Effector CD8-positive, alpha-beta T cell (primary cell): ENCODE measurements at places on chromosomes 2 and 18.

DNA sequence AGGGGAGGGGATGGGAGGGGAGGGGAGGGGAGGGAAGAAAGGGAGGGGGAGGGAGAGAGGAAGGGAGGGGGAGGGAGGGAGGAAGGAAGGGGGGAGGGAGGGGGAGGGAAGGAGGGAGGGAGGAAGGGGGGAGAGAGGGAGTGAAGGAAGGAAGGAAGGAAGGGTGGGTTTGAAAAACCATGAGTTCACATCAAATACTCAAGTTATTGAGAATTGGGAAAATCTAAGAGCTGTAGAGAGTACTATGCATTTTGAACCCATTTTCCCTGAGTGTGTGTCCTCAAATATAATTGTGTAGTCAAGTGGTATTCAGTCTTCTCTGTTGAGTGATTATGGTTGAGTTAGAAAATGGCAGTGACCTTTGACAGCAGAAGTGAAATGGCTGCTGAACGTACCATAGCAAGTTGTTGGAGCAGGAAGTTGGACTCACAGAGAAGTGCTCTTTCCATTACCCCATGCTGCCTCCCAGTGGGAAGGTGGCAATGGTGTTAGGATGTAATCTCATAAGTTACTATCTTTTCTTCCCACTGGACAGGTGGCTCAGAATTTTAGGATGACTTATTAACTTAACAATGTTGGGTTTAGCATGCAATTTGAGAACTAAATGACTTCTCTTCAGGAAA is 214.6 kb downstream of the SETBP1 start:
- DNase-seq, result no peak

DNA sequence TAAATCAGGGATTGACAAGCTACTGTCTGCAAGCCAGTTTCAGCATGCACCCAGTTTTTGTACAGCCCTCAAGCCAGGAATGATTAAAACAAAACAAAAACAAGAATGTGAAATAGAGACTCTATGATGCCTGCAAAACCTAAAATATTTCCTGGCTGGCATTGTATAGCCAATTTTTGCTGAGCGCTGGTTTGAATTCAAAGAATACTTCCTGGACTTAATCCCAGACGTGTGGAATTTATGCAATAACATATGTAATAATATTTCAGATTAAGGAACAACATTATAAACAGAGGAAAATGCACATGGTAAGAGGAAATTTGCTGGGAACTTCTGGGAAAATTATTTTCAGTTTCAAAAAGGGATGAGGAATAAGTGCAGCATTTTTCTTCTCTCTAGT is 148.1 kb upstream of the RPRM start:
- DNase-seq, result no peak

DNA sequence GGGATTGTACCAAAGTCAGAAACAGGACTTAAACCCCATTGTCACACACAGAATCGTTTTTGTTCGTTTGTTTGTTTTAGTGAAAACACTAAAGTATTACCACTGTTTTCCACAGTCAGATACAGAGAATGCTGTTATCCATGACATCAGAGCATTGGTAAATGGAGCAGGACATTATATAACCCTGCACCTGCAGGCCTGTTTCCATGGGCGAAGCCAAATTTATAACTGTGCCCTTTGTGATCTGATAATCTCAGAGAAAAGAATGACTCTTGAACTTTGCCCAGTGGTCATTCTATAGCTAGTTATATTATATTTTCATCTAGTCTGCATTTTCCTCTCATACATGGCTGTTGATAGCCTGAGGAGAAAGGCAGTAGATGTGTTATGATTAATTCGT is 217.6 kb downstream of the TMEM182 start:
- no peak for DNase-seq

GRCh38 chr2:134727385-134727784 is 8.6 kb upstream of the TMEM163 start:
- no peak for DNase-seq

DNA sequence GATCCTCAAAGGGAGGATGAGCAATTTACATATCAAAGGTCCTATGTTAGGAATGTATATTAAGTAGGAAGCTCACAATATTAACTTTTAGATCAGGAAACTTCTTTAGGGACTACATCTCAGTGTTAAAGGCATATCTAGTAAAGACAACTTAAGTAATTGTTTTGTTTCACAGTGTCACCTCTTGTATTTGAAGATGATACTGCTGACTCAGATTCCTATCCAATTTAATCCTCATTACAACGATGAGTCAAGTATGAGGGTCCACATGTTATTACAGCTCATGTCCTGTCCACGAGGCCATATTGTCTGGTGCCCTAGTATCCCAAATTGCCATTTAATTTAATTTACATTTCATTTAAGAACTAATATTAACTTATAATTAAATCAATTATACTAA is 523.9 kb downstream of the CCDC85A start:
- no peak for DNase-seq

DNA sequence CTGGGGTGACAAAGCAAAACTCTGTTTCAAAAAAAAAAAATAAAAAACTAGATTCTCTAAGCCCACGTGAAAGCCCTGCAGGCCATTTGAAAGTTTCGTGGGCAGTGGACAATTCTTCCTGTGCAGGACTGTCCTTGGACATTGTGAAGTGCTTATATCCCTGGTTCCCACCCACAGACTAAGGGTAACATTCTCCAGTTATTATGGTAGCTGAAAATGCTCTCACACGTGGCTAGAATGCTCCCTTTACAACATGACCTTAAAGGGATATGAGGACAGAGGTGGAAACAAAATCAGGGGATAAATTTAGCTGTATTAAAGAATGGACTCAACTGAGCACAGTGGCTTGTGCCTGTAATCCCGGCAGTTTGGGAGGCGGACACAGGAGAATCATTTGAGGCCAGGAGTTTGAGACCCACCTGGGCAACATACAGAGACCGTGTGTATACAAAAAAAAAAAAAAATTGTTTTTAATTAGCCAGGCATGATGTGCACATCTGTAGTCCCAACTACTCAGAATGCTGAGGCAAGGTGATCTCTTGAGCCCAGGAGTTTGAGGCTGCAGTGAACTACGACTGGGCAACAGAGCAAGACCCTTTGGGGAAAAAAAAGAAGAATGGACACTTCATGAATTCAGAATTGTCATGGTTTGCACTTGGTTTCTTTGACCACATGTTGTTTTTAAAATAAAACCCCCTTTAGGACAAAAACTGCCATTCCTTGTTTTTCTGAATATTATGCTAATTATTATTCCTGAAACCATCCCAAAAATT is 167.9 kb downstream of the MGAT5 start:
- no peak for DNase-seq

GRCh38 chr2:12556762-12557161 is 160.0 kb upstream of the TRIB2 start:
- DNase-seq, result no peak

GRCh38 chr2:65974067-65974723 is 460.7 kb upstream of the MEIS1 start:
- DNase-seq, result no peak

DNA sequence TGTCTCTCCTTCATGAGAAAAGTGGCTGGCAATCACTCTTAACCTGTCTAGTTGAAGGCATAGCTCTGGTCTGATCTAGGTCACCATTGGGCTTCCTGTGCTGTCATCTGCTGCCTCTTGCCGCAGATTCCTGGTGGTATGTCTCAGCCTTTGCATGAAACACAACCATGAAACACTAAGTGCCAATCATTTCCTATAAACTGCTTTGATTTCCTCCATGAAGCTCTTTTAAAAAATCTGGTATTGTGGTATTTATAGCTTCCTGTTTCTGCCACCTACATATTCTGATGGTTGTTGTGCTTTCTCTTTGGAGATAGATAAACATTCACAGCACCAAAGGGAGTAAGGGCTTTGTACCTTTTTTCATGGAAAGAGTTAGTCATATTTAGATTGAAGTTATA is 120.0 kb upstream of the EPC2 start:
- DNase-seq, result peak; percentile 10

DNA sequence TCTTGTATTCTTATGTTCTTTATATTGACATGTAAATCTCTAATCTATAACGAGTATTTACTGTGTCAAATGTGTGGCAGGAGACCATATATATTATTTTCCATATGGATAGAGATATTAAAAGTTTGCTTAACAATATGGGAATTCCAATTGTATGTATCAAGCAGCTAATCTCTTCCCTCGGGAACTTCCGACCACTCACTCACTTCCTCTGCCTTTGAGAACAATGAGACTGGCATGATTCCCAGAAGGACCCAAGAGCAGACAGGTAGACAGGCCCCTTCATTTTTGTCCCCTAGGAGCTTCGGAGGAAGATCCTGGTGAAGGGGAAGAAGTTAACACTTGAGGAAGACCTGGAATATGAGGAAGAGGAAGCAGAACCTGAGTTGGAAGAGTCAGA is 24.1 kb downstream of the PLCD4 start:
- no peak for DNase-seq

- no peak for DNase-seq
These were observed 298.1 kb downstream of the GALR1 start for GRCh38 chr18:77547757-77548156.

DNA sequence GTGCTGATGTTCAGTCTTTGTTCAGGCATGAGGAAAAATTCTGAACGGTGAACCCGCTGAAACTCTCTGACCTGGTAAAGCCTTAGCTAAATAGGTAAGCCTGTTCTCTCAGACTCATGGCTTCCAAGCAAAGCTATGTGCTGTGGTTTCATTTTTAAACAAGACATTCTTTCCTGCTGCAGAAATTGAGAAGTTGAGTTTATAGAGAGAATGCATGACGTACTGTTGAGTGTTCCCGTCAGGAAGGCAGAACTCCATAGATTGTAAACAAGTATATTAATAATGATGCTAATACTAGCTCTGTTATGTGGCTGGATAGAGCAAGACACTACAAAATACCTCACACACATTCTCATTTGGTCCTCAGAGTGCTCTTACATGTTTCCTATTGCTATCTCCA is 424.0 kb upstream of the CRIM1 start:
- no peak for DNase-seq

DNA sequence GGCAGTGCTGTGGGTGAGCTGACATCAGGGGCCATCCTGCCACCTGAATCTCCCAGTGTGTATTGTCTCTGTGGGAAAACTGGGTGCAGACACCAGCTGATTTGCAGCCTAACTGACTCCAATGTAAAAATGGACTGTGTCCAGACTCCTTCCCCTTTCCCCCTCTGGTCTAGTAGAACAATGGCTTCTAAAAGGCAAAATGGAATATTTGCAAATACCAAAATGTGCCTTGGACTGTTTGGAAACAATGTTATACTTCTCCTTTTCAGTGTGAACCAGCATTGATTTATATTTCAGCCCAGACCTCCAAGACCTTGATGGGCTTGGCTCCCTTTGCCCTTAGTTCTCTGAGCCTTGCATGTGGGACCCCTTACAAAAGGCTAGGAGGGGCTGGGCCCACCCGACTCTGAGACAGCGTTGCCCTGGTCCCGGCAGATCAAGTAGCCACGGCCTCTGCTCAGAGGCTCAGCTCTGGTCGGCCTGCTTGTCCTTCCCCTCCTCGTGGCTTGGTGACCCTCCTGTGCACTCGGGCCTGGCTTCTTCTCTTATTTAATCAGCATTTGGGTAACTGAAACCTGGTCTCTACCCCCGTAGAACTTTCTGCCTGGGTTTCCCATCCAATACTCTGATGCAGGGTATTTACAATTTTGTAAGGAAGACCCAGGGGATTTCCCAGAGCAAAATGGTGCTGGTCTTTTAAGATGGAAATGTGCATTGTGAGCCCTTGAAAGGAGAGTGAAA is 18.0 kb upstream of the ACKR3 start:
- DNase-seq, result no peak

- DNase-seq, result no peak
These were observed 21.4 kb downstream of the MGAT4A start for GRCh38 chr2:98709535-98709934.

- no peak for DNase-seq
These were observed 51.7 kb upstream of the DAPL1 start for GRCh38 chr2:158743466-158743865.

- DNase-seq, result no peak
These were observed 52.4 kb downstream of the STK39 start for GRCh38 chr2:168194784-168195522.

DNA sequence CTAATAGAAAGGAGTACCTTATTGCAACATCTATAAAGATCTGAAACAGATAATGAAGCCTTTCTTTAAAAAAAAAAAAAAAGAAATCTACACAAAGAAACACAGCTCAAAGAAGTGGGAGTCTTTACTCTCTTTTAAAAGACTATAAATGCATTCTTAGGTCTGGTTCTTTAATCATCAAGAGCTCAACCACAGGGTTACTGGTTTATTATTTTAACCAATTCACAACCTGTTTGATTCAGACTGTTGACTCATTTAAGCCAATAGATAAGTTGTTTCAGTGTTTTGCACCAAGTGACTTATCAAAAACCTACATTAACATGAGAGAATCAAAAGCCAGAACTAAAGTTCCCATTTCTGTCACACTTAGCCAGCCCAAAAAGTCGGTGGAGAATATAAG is 93.1 kb downstream of the TCF4 start:
- DNase-seq, result no peak

DNA sequence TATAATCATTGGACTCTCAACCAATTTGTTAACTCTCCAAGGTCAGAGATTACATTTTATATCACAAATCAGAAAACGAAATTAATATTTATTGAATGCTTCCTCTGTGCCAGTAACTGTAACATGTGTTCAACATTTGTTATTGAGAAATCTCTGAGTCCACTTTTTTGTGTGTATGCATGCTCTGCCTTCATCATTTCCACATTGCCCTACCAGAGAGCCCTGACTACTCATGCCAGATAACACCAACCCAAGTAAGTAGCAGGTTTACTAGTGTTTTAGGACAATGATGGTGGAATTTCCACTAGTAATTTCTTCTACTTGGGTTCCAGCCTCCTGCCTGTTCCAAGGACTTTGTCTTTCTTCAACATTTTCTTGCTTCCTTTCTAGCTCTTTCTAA is 14.2 kb upstream of the FAP start:
- no peak for DNase-seq

GRCh38 chr2:24482972-24483300 is 8.1 kb upstream of the NCOA1 start:
- DNase-seq, result no peak

- DNase-seq, result no peak
These were observed 59.2 kb downstream of the DOCK10 start for GRCh38 chr2:224982910-224983711.

DNA sequence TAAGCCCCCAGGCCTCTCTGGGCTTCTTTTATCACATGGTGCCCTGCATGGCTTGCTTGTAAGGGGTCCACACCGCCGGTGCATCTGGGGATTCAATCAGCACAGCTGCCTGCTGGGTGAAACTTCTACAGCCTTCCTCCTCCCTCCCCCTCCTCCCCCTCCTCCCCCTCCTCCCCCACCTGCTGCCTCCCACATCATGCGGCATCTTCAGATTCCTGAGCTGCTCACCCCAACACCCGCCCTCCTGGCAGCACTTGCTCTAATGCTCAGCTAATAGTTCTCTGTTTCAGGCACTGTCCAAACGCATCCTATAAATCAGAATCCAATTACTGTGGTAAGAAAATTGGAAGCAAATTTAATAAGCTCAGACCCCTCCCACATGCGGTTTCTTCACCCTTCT is 150.7 kb downstream of the GALNT14 start:
- DNase-seq, result no peak
